ENCODE measurements at places on chromosomes 11 and 22.
A peak's percentile ranks its signal among the peaks of the same experiment; 100 is the strongest.

- DNase-seq = no peak
Measured at GRCh38 chr11:95084509-95084908, 5.1 kb upstream of the ENDOD1 start.

DNA sequence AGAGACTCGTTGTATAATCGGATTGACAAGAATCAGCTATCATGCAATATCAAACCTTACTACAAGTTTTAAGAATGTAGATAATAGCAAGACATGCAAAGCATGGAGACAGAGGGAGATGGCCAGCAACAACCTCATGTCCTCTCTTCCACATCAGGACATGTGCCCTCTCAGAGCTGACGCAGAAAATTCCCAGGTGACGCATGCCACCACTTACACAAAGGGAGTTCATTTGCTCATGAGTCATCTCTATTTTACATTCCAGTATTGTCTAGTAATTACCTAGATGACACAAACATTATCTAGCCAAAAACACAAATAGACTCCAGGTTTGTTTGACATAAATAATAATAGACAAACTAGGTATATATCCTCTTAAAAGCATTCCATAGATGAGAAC, 38.1 kb upstream of the OPCML start:
- DNase-seq = no peak

DNA sequence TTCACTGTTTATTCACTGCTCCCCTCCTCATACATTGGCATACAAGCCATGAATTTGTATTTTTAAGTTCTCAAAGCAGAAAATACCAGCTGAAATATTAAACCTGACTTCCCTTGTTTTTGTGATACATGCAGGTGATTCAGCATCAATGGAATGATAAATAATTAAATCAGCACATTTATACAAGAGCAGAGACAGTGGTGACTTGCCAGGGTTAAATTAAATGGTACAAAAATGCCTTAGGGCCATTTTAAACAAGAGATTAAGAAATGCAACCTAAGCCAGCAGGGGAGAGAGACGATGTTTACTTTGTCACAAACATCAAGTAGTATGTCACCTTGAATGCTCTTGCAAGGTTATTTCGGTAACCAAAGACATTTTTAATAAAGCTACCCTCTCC, 95.9 kb upstream of the DDI1 start:
- no peak for DNase-seq

DNA sequence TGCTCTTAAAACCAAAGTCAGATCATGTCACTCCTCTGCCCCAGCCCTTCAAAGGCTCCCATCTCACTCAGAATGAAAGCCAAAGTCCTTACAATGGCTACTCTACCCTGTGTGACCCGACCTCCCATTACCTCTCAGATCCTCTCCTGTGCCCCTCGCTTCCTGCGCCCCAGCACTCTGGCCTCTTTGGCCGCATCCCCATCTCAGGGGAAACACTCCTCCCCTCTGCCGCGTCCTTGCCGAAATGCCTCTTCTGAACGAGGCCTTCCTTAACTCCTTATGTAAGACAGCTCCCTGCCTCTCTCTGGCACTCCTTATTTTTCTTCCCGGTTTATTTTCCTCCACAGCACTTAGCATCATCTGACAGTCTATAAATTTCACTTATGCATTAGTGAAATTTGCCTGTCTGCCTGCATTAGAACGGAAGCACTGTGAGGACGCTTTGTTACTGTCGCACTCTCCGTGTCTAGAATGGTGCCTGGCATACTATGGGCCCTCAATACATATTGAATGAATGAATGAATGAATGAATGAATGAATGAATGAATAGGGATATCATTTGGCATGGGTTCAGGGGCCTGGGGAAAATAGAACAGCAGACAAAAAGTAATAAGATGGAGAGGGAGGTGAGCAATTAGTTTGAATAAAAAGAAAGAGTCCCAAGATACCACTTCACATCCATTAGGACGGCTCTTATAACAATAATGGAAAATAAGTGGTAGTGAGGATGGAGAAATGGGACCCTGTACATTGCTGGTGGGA, 137.8 kb downstream of the CEP164 start:
- no peak for DNase-seq

DNA sequence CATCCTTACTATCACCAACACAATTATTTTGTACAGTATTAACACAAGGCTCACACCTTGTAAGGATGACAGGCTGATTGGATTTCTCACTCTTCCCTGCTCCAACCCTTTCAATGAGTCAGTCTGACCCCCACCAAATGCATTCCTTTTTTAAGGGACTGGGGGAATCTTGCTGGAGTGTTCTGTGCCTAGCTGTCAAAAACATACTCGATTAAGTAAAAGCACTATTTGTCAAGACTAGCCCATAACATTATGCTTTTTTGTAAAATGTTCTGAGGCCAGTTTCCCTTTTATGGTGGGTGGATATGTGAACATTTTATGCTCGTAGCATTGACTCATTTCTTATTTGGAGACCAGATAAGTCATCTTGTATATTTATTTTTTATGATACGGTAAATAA, 87.2 kb downstream of the PDHX start:
- no peak for DNase-seq

DNA sequence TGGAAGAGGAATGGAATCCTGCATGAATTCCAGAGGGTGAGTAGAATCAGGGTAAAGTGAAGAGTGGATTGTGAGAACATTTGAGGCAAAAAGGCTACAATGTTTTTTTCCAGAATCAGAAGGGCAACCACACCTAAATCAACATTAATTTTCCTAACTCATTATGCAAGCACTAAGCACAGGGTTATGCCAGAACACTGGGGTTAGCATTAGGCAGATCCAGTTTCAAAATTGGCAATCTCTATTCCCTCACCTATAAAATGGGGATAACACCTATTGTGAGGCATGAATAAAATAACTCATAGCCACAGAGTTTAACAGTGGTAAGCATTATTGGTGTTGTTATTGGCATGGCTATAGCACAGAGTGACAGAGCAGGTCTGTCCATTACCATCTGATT, 378.6 kb upstream of the FAT3 start:
- no peak for DNase-seq

- DNase-seq = no peak
Measured at GRCh38 chr11:65663639-65664200, 1.0 kb upstream of the RELA start.

DNA sequence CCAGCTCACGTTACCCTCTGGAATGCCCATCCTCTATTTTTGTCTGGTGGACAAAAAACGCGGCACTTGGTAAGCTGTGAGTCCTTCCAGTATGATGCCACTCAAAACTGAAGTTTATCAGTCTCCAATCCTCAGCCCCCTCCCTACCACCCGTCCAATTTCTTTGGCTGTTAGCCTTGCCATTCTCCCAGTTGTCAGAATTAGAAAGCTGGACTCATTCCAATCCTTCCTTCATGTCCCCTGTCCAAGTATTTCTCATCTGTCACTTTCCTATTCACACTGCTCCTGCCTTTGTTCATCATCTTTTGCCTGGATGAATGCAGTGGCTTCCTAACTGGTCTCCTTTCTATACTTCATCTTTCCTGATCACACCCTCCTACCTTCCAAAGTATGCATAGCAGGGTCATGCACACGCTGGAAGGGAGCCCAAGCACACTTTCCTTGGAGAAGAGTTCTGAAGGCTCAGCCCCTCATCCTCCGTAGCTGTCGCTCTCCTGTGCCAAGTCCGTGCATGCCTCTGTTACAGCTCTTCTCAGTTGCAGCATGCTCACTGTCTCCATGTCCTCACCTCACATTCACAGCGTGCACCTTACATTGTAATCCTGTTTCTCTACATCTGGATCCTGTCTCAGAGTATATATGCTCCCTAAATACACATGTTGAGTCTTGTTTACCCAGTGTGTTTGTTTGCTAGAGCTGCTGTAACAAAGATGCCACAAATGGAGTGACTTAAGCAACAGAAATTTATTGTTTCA, 19.4 kb downstream of the APLP2 start:
- DNase-seq = no peak

DNA sequence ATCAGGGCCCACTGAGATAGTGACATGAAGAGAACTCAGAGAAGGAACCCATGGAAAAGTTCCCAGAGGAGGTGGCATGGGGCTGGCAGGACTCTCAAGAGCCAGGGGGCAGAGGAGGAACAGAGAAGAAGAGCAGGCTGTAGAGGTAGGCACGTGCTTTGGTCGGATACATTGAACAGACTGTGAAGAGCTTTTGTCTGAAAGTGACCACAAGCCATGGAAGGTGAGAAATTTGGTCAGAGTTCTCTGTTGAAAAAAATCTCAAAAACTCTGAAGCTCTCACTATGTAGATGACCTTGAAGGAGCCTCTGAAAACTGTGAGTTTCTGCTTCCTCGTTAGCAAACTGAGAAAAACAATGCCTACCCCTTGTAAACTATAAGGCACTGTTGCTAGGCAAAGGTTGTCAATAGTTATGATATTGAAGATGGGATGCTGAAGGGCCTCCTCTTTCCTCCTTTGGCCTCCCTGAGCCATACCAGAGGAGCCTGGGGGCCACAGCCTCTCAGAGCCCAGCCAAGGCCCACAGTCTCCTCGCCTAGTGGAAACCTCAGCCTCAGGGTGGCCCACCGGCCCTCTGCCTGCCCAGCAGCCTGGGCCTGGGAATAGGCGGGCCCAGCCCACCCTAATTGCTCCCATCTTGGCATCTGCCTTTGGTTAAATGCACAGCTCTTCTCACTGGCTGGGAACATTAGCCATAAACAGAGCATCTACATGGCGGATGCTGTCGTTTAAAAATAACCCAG, 415.7 kb downstream of the SOX6 start:
- no peak for DNase-seq

- DNase-seq = peak; percentile 22
Measured at GRCh38 chr22:46074771-46075551, 75.4 kb upstream of the PPARA start.

DNA sequence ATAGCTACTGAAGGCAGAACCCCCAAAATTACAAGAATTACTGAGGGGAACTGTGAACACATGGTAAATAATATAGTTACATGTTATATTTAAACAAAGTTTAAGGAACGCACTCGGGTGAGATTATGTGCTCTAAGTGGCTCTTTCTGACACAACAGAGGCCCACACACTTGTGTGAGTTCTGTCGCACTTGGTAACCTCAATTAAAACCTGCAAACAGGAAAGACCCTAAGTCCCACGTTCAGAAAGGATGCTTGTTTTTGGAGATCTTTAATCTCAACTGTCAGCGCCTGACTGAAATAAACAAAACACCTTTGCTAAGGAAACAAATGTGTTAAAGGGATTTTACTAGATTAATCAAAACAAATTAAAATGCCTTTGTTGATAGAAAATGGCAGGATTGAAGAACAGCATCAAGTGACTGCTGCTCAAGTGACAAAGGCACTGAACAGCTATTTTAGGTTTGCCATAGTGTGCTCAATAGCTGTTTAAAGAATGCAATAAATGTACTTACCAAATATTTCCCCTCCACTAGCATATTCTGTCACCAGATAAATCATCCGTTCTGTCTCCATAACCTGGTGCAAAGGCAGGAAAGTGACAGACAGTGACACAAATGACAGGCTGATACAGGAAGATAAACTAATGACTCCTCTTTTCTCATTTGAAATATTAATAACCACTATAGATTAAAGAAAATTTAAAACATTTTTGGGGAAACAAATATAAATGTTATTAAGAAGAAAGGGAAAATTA, 116.3 kb upstream of the APOA1 start:
- DNase-seq = no peak

GRCh38 chr11:20089796-20090653, 70.2 kb downstream of the DBX1 start:
- no peak for DNase-seq

- DNase-seq = peak; percentile 64
Measured at GRCh38 chr22:25048659-25049647, 96.4 kb downstream of the KIAA1671 start.

- no peak for DNase-seq
Measured at GRCh38 chr22:30205281-30206115, 41.1 kb downstream of the LIF start.

DNA sequence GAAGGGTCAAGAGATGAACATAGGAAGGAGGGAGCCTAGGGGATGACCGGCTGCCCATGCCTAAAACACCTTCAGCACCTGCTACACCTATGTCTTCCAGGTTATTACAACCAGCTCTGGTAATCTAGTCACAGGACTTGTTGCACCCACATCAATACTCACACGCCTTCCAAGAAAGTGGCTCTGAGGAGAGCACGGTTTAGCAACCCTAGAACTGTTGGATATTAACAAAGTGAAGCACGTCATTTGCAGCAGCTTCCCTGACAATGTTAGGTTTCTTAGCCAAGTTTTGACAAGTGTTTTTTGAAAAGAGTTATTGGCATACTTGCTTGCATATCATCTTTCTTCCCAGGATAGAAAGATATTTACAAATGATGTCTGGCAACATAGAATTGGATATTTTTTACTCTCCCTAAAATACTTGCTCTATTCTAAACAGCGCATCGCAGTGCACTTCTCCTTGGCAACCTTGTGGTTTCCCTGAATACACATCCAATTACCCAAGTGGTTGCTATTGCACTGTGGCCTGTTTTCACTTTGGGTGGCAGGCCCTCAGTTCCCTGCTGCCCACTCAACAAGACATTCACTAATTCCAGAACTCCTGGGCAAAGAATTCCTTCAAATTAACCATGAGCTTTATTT, 94.3 kb upstream of the ARHGAP42 start:
- no peak for DNase-seq

DNA sequence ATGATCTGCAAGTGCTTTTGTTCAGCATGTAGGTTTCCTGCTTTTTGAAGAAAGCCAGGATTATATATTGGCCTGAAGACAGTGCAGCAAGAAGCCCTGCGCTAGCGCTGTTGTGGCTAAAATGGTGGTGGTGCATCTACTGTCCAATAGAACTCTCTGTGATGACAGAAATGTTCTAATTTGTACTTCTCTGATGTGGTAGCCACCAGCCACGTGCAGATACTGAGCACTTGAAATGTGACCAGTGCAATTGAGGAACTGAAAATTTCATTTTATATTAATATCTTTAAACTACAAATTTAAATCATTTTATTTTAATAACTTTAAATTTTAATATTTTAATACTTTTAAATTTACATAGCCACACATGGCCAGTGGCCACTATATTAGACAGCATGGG, 73.0 kb upstream of the PAX6 start:
- DNase-seq = no peak

DNA sequence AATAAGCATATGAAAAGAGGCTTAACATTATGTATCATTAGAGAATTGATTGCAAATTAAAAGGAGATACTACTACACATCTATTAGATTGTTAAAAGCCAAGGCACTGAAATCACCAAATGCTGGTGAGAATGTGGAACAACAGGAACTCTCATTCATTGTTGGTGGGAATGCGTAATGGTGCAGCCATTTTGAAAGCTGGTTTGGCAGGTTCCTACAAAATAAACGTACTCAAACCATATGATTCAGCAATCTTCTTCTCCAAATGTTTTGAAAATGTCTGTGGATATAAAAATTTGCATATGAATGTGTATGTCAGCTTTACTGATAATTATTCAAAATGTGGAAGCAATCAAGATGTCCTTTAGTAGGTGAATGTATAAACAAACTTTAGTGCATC, 176.4 kb upstream of the PLET1 start:
- DNase-seq = no peak

GRCh38 chr22:42256930-42257329, 13.5 kb downstream of the TCF20 start:
- DNase-seq = no peak

- no peak for DNase-seq
Measured at GRCh38 chr11:2302306-2302895, 588 bp downstream of the TSPAN32 start.

- DNase-seq = no peak
Measured at GRCh38 chr11:538431-539051, 1.2 kb downstream of the LRRC56 start.

- DNase-seq = no peak
Measured at GRCh38 chr11:45333001-45333971, 47.1 kb upstream of the SYT13 start.
